ENCODE measurements at places on chromosomes 11 and 22.

DNA sequence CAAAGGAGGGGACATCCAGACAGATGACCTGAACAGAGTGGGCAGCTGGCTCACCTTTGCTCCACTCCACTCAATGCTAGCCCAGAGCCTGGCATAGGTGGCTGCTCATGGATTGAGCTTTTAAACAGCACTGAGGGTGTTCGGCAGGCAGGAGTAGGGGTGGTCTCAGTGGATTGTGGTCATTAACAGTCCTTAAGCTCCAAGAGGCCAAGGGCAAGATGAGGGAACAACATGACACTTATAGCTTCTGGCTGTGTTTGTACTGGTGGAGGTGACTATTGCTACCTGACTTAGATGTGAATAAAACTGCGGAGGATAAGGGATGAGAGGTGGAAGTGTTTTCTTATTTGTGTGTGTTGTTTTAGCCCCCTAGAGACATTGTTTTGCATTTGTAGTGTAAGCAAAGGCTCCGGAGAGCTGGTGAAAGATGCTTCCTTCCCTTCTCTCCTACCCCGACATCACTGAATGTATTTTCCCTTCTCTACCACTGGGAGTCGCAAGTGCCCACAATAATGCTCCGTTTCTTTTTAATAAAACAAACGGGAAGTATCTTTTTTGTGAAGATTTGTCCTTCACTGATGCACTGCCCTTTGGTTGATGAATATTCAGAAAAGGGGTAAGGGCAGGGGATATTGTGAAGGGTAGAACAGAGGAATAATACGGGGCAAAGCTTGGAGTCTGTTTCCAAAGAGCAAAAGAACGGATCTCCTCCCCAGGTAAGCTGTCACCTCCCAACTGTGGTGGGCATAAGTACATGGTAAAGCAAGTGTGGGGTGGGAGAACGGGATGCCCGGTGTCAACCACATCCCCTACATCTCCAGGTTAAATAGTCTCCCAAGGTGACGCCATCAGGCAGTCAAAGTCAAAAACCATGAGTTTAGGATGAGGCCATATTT lies 27.5 kb upstream of the MTNR1B start:
- DNase-seq = peak; percentile 18

- no peak for DNase-seq
Observed at GRCh38 chr11:92852946-92853345, 116.5 kb upstream of the MTNR1B start.

DNA sequence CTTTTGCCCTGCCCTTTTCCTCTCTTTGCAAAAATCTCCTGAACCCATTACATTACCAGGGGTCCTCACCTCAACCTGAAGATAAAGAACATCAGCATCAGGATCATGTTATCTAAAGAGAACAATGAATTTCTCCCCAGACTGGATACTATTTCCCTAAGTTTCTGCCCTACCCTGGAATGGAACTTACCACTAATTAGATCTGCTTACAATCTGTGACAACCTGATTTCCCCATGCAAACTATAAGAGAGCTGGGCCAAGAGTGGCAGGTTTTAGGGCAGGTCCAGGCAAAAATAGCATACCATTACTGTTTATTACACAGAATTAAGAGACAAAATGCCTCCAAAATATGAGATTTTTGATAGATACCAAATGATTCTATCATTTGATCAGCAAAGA lies 58.0 kb upstream of the GDPD4 start:
- DNase-seq = no peak

- DNase-seq = no peak
Observed at GRCh38 chr22:37525073-37525745, 6.0 kb upstream of the CARD10 start.

DNA sequence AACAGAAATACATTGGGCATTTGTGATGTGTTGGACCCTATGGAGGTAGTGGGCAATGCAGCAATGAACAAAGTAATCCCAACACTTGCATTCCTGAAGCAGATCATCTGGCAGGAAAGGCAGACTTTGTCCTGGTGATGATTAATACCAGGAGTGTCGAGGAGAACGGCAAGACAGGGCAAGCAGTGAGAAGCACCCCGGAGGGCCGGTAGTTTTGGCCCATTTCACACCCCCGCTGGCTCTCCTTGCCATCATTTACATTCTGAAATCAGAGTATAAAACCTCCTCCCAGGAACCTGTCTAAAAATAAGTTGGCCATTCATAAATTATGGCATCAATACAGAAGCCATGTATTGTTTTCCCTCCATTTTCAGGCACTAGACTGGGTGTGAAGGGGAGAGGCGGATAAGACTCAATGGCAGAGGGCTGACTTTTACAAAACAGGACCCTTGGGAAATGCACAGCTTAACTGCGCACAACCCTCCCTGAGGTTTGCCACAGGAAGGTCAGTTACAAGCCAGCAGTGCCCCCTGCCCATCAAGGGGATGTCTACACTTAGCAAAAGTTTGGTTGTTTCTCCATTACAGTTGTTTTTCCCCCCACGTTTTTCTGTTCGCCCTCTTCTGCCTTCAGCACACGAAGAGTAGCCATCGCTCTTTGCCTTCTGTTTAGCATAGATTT lies 55.6 kb downstream of the OPCML start:
- no peak for DNase-seq

DNA sequence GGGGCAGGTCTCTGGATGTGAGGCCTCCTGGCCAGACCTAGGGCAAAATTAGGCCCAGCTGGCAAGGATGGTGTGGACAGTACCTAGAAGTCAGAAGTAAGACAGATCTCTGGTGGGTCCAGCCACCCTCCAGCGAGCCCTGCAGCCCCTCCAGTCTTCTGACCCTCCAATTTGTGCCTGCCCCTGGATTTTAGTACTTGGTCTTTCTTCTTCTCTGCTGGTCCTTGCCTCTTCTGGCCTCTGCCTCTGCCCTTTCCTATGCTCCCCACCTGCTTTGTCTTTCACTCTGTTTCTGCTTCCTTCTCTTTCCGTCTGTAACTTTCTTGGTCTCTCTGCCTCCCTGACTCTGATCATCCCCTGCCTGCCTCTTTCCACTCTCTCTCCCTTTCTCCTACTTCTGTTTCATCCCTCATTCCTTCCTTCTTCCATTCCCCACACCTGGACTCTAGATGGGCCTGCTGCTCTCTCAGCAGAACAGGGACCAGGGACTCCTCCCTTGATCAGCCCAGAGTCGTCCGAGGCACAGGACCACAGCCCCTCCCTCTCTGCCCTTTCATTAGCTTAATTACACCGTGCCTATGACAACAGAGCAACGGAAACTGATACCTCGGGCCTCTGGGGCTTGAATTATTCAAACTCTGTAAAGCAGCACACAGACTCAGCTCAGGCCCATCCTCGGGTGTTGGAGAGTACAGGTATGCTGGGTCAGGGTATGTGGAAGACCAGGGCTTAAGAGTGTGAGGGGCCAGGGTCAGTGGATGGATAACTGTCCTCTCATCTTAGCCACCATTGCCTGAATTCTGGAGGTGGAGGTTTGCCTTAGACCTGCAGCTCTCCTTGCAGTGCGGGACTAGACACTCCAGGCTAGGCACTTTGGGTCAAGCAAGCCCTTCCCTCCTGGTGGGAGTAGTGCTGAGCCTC lies at the start of gene CHRNA10:
CHRNA10 (minus strand) TSS at position 51 of the 921 bp plus-strand sequence. CDS start 72 bp downstream, outside the sequence.
- no peak for DNase-seq

DNA sequence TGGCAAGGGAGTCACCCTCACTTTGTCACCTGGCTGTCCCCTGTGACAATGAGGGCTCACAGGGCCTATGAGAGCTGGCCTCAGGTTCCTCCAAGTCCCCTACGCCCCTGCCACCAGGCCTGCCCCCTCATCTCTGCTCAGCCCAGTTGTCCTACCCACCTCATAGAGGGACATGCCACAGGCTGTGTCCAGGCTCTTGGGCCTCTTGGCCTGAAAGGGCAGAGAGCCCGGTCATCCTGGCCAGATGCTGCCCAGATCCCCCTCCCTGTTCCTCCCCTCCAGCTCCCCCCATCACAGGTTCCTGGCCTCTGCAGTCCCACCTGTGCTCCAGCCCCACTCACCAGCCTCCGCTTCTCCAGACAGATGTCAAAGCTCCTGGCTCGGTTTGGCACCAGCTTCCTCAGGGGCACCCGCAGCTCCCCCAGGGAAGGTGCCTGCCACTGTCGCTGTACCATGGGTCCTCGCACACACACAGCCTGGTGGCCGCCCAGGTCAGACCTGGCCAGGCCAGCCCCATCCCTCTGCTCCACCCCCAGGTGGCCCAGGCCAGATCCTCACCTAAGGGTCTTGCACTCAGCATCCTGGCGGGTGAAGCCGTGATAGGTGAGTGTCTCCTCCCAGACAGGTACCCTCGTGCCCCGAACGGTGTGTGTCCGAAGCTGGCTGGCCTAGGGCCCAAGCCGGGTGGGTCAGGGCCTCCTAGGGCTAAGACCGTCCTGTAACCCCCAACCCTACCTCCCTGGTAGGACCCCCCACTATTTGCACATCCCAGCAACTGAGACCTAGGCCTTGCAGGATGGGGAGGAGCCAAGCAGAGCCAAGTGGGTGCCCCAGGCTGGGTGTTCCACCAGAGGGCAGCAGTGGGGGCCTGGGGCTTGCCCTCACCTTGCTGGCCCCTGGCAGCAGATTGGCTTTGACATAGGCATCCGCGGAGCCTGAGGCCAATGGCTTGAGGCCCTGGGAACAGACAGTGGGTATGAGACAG lies 8.3 kb downstream of the NDUFV1 start:
- DNase-seq = peak; percentile 72

DNA sequence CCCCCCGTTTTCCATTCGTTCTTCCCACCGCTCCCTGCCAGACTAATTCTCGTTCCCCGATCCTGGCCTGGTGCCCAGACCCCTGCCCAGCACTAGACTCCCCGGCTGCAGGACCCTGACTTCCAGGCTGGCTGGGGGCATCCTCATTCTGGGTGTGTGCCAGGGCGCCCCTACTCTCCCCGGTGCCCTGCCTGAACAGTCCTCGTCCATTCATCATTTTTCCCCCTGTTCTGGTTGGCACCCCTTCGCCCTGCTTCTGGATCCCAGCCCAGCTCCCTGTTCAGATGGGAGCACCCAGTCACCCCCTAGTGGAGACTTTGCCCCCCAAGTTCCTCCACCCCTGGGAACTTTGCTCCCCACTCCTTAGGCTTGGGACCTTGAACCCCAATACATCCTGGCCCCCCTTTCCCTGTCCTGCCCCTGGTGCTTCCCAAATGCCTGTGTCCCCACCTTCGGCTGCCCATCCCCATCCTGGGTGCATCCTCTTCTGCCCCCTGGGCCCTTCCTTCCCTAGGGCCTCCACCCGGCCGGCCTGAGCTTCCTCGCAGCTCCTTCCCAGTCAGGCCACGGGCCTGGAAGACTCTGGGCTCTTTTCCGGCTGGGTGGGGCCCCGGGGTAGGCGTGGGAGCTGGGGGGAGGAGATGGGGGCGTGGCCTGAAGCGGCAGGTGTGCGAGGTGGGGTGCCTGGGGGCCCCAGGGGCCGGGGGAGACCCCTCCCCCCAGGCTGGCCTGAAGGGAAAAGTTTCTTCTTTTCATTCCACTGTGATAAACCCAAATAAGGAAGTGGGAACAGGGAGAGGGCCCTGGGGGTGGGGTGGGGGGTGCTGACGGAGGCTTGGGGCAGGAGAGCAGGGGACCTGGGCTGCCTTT lies 908 bp downstream of the PLCB3 start:
- DNase-seq = no peak

GRCh38 chr11:126305699-126306098 lies 1.8 kb downstream of the DCPS start:
- peak; percentile 39 for DNase-seq

DNA sequence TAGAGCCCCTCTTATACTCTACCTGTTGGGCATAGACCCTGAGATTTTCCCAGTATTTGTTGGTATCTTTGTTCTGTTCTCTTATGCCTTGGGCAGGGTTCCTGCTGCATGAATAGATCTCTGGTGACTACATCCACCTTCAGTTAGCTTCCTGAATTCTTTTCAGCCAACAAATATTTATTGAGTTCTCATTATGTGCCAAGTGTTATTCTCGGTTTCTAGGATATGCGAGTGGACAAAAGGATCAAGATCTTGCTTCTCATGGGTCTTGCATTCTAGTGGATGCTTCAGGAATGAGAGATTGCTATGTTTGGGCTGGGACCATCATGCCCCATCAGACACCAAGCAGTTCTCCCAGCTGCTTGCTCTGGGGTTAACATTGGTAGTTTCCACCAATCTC lies 340.0 kb downstream of the METTL15 start:
- no peak for DNase-seq

- peak; percentile 93 for DNase-seq
Observed at GRCh38 chr11:118240999-118241763, 11.0 kb downstream of the MPZL3 start.

DNA sequence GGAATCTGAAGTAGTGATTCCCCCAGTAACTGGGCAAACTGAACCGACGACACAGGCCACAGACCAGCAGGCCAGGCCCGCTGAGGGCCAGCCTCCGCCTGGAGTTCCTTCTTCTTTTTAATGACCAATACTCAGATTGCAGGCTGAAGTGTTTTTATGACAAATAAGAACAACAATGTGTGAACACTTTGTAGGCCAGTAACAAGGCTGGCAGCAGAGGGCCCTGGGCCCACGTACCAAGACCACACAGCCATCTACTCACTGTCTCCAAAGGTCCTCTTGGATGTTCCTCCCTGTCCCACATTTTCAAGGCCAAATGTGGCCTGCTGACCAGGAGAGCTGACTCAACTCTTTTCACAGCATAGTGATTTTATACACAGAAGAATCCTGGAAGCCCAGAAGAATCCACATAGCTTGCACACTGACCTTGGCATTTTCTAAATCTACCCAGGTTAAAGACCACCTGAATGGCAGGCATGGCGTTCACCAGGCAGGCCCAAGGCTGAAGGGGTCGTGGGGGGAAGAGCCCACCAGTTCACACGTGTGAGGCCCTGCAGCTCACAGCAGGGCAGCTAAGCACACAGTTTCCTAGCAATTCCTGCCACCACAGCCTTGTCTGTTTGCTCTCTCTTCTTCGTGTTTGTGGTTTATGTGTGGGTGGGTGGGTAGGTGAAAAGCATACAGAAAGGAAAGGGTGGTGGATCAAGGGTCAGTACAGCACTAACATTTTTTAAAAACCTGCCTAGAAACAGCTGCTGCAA lies 13.3 kb downstream of the SMCO4 start:
- DNase-seq = peak; percentile 47

DNA sequence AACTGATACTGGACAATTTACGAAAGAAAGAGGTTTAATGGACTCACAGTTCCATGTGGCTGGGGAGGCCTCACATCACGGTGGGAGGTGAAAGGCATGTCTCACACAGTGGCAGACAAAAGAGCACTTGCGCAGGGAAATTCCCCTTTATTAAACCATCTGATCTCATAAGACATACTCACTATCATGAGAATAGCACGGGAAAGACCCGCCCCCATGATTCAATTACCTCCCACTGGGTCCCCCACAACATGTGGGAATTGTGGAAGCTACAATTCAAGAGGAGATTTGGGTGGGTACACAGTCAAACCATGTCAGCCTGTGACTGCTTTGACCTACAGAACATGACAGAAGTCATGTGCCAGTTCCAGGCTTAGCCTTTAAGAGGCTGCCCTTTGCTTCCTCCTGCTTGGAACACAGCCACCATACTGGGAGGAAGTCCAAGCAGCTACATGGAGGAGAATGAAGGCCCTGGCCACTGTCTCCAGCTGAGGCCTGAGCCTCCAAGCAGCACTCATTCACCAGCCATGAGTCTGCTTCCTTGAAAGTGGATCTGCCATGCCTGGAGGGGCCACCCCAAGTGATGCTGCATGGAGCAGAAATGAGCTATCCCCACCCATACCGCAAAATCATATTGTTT lies 10.9 kb upstream of the GAL start:
- DNase-seq = no peak

GRCh38 chr11:91433284-91434010 lies 791.2 kb upstream of the FAT3 start:
- no peak for DNase-seq

All from activated CD4-positive, alpha-beta T cell treated with anti-CD3 and anti-CD28 coated beads, Interleukin-2, Interleukin-4, amounts not matched to agents 100 ng/mL and 50 ng/mL, durations not matched to agents 16 hours and 8 hours (primary cell).